ENCODE measurements at places on chromosomes 7 and 10. TPM values are rescaled to one million over a fixed set of nuclear protein-coding genes. Genes with fewer than 3 reads are reported as not detected.
A peak's percentile ranks its signal among the peaks of the same experiment; 100 is the strongest.

GRCh38 chr10:105700218-105700617 is 1059.1 kb downstream of the SORCS3 start:
- DNase-seq, result no peak

- DNase-seq, result no peak
These were observed 21.1 kb upstream of the SAR1A start for GRCh38 chr10:70191161-70191971.

- DNase-seq, result peak; percentile 42
These were observed 17.0 kb downstream of the PRKCQ start for GRCh38 chr10:6563075-6563474.

DNA sequence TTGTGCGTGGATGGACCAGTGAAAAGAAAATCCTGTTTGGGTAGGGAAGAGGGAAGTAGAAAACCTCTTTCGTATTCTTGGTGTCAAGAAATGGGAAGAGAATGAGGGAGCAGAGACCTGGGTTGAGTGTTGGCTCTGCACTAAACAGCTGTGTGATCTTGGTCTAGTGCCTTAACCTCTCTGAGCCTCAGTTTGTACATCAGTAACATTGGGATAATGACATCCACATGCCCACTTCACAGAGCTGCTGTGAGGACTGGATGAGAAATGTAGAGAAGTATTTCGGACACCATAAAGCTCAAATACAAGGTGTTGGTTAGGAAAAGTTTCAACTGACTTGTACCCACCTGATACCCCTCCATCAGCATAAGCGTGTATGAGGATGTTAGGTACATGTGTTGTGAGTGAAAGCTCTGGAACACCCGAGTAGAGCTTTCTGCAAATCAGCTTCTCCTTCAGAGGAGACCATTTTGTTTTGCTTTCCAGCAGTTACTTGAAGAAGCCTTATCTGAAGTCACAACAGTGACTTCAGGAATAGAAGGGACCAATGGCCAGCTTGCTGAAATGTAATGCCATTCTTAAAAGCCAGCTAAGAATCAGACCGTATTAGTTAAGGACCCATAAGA is 11.2 kb downstream of the TRIM56 start:
- no peak for DNase-seq

DNA sequence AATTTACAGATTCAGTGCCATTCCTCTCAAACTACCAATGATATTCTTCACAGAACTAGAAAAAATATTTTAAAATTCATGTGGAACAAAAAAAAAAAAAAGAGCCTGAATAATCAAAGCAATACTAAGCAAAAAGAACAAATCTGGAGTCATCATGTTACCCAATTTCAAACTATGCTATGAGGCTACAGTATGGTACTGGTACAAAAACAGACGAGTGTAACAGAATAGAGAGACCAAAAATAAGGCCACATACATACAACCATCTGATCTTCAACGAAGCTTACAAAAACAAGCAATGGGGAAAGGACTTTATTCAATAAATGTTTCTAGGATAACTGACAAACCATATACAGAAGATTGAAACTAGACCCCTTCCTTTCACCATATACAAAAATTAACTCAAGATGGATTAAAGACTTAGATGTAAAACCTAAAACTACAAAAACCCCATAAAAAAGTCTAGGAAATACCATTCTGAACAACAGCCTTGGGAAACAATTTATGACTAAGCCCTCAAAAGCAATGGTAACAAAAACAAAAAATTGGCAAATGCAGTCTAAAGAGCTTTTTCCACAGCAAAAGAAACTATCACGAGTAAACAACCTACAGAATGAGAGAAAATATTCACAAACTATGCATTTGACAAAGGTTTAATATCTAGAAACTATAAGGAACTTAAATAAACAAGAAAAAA is 207.7 kb downstream of the PTN start:
- DNase-seq, result no peak

DNA sequence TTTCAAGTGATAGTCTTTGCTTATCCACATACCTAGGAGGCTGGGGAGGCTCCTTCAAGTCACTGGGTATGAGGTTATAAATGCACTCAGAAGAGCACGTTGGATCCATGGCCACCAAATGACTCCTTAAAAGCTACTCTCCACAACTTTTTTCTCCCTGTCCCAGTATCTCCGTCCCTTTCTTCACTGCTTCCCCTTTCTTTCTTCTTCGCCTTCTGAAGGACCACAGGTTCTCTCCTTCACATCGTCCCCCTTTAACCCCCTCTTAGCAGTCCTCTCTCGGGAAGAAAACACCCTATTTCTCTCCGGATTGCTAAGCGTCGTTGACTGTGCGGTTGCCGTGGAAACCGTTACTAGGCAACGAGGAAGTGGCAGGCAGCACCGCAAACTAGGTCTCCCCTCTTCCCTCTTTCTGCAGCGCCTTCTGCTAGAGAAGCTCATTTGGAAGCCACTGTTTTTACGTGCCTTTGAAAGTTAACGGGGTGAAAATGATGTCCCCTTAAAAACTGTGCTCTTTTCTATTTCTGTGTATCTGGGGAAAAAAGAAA is at the start of gene ENKUR:
TSS of gene ENKUR (minus strand) at position 331 of the 548 bp plus-strand sequence. CDS start at position 109, 222 bp downstream.
- DNase-seq, result peak; percentile 96

GRCh38 chr7:126339813-126340212 is 912.9 kb downstream of the GRM8 start:
- no peak for DNase-seq

- no peak for DNase-seq
These were observed 280.1 kb upstream of the MBL2 start for GRCh38 chr10:53052521-53053164.

DNA sequence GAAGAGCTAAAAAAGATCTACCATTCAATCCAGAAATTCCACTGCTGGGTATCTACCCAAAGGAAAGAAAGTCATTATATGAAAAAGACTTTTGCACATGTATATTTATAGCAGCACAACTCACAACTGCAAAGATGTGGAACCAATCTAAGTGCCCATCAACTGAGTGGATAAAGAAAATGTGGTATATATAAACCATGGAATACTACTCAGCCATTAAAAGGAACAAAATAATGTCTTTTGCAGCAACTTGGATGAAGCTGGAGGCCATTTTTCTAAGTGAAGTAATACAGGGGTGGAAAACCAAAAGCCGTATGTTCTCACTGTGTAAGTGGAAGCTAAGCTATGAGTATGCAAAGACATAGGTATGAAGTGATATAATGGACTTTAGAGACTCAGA is 3.0 kb downstream of the ANXA7 start:
- no peak for DNase-seq

- DNase-seq, result no peak
These were observed 201.4 kb downstream of the PTEN start for GRCh38 chr10:88064608-88065382.

GRCh38 chr10:132667342-132668047 is 118.5 kb downstream of the NKX6-2 start:
- DNase-seq, result no peak

- DNase-seq, result no peak
These were observed 9.7 kb upstream of the ADAMTS14 start for GRCh38 chr10:70662362-70663220.

GRCh38 chr10:25059990-25060389 is 43.6 kb downstream of the THNSL1 start:
- no peak for DNase-seq

DNA sequence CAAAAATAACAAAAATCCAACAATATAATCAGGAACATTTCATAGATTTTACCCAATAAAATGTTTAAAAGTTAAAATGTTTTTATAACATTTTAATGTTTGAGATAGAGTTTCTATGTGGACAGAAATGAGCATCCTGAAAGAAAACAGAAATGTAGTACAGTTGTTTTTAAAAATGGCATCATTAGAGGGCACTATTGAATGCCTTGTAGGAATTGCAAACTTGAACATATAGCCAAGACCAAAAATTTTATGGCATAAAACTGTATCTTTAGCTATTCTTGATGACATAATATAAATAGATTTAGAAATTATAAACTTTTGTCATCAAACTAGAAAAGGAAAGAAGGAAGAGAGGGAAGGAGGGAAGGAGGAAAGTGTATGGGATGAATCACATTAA is 1372.7 kb downstream of the GATA3 start:
- DNase-seq, result no peak

DNA sequence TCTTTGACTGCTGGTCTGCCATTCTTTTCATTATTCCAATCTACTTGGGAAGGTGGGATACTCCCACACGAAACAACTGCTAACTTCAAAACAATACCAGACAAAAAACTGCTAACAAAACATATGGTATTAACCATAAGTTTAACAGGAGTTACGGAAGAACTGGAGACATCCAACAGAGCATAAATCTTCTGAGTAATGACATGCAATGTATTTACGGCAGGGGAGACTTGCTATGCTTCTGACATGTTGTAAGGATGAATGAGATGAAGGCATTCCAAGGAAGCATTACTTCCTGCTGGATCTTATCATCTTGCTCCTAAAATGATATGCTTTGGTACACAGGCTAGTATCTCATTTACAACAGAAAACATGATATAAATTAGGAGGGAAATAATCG is 85.8 kb downstream of the ZNF92 start:
- no peak for DNase-seq

DNA sequence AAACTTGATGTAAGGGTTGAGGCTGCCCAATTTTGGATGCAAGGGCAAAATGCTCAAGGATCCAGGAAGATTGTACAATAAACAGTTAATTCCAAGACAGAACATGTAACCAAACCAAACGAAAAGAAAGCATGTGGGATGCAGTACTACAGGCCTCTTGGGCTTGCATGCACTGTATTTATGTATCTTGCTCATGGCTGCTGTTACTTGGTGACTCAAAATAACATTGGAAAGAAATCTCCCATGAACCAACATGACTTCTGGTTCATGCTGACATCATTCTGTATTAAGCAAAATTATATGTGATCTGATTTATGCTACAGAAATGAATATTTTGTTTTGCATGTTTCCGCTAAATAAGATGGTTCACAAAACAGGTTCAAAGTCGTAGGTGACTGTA is 65.9 kb upstream of the FZD1 start:
- DNase-seq, result no peak

GRCh38 chr7:7816816-7817536 is 98.6 kb upstream of the RPA3 start:
- DNase-seq, result no peak

DNA sequence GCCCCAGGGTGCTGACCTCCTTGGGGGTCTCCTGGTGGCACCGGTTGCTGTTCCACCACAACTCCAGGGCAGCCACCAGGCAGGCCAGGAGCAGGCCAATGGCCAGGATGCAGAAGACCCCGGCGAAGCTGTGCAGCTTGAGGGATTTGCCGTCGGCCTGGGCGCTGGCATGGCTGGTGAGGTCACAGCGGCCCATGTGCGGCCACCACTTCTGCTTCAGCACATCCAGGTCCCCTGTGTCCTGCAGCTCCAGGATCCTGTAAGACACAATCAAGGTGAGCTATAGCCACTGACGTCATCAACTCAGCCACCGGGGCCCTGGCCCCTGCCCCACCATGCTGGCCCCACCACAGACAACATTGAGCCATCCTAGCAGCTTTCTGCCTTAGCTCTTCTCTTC is 753.2 kb downstream of the GRID1 start:
- DNase-seq, result no peak

GRCh38 chr7:106485031-106485551 is 175.9 kb downstream of the CCDC71L start:
- DNase-seq, result no peak

GRCh38 chr10:104032144-104032775 is 53.4 kb downstream of the COL17A1 start:
- DNase-seq, result no peak

DNA sequence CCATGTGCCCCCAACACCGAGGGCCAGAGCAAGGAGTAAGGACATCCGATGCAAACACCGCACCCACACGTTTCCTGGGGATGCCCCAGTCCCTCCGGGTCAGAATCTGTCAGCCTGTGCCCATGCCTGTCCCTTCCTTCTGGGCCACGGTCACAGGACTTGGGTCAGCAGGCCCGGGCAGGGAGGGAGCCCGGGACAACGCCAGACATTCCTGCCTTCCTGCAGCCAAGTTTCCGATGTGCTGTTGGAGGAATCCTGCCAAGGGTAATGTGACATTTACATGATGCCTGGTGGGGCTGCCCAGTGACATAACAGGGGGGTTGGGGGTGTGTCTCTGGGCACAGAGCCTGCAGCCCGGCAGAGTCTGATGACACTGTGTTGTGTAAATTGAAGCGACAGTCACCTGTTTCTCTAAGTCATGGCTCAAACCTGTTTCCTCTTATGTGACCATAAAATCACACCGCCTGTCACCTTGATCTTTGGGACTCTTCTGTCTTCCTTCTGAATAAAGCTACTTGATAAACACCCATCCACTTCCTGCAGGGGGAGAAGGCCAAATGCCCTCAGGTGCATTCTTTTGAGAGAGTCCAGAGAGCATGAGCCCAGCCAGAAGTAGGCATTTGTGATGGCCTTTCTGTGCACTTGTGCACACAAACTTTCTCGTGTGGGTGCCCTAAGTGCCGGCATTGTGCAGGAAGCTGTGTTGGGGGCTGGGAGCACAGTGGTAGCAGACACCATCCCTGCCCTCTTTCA is 175.3 kb upstream of the RHEB start:
- no peak for DNase-seq

GRCh38 chr10:96651998-96652431 is 65.2 kb upstream of the TM9SF3 start:
- peak; percentile 91 for DNase-seq

- DNase-seq, result no peak
These were observed 79.2 kb upstream of the FRMD4A start for GRCh38 chr10:14409856-14410458.

- no peak for DNase-seq
These were observed 212.2 kb downstream of the BMPER start for GRCh38 chr7:34117573-34117972.

DNA sequence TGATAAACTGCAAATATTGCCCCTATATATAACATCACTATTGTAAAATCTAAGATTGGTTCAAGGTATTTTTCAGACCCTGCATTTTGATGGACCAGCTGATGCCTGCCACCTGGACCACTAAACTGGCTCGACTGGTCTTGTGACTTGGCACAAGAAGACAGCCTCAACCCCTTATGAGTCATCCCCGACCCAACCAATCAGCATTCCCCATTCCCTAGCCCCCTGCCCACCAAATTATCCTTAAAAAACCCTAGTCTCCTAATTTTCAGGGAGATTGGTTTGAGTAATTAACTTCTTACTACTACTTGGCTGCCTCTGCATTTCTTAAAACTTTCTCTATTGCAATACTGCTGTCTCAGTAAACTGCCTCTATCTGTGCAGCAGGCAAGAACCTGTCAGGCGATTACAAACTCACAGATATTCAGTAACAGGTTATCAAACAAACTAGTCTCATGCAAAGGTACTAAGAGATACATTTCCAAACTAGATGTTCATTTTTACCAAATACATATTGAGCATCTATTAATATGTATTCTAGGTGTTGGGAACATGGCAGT is 5.5 kb downstream of the CCDC186 start:
- DNase-seq, result no peak

Gene ARL3
- 3.6 TPM for polyA plus RNA-seq

Gene NPY4R
- not detected for polyA plus RNA-seq

Gene CPA1
- not detected for polyA plus RNA-seq

Gene PTPN20
- not detected for polyA plus RNA-seq

Gene ZNF22
- polyA plus RNA-seq, result 53.4 TPM

Gene OPN4
- not detected for polyA plus RNA-seq

Gene SPDYE8
- 0.12 TPM for polyA plus RNA-seq

Gene MRC1
- polyA plus RNA-seq, result not detected

Gene STEAP1
- not detected for polyA plus RNA-seq

Gene IFRD1
- polyA plus RNA-seq, result 21.8 TPM

Gene SPDYE2
- 0.86 TPM for polyA plus RNA-seq
